ENCODE measurements at places on chromosomes 2 and 18.

- peak; percentile 41 for DNase-seq
Observed at GRCh38 chr2:217510771-217511291, 492.0 kb downstream of the TNS1 start.

- no peak for DNase-seq
Observed at GRCh38 chr2:205261516-205262020, 420.7 kb upstream of the NRP2 start.

DNA sequence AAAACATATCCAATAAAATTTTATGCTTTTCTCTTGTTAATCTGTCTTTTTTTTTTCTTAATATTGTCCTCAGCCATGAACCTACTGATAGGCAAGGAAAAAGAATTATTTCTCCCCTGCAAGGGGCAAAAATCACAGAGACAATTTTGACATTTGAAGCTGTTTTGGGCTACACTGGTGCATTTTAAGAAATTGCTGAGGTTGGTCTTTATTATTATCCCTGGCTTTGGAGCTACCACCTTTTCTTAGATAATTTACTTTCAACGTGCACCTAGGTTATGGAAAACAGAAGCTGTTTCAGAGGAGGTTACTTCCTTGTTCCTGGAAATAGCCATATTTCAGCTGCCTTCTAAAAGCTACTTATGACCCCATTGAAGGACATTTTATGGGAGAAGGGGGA is 195.5 kb upstream of the KYNU start:
- DNase-seq: no peak

DNA sequence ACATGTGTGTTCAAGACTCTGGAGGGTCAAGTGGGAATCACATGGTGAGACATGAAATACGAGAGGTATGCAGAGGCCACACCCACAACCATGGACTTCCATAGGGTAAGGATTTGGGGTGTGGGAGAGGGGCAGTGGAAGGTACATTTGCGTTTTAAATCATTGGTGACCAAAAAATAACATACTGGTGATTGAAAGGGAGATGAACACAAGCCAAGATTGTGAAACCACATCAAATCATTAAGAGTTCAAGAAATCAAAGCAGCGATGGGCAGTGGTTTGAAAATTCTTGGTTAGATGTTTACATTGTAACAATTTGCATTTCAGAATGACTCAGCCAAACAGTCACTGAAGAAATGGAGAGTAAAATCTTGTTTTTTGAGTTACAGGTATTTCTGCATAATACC is 1.9 kb upstream of the CABYR start:
- DNase-seq: no peak

GRCh38 chr18:22346401-22346952 is 71.2 kb downstream of the CTAGE1 start:
- no peak for DNase-seq

Measured in anterior cingulate cortex (tissue), 58 donors.